ENCODE measurements at places on chromosomes 2 and 18.

DNA sequence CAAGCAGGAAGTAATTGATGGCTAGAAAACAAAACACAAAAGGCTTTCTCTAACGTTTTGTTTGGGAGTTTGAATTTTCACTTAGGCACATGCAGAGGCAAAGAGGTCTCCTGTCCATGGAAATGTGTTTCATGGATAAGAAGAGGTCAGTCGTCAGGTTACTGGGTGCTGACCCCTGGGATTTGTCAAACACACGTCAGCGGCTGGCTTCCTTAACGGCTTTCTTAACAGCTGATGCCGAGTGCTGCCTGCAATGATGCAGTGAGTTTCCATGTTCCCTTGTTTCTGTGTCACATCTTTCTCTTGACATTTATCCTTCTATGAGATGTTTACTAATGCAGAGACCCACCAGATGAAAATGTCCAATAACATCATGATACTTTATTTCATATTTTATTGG, 31.7 kb downstream of the GPR39 start:
- DNase-seq, result no peak

GRCh38 chr2:231707625-231707926, 749 bp upstream of the PTMA start:
- no peak for DNase-seq

DNA sequence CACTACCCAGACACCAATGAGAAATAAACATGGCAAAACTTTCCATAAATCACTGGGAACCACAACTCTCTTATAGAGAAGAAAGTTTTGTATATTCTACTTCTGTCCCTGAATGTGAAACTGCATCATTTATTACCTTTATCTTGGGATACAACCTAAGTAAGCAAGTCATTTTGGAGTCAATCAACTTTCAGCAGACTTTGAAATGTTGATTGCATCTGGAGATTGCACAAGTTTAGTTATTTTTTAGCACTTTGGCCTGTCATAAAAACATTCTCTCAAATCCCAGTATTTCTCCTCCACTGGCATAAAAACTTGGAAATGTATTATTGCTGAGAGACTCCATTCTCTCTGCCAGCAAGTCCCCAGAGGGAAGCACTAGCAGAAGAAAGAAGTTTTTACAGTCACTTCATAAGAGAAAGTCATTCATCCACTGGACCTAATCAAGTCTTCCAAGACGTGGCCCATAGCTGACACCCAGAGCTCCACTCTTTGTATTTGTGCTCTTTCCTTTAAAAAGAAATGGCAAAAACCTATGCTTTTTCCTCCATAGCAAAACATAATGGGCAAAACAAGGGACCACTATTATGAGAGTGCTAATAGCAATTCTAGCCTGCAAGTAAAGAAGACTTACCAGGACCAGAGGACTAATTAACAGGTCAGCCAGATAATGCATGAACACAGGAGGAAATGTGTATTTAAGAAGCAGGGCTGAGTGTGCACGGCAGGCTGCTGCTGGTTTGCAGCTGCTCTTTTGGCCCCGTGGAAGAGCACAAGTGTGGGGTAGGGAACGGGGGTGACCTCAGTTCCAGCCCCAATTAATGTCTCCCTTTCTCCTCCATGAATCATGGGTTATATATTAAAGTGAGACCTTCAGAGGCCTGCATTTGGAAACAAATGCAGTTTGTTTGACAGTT, 171.5 kb downstream of the INO80D start:
- no peak for DNase-seq

- DNase-seq, result no peak
Measured at GRCh38 chr2:120480346-120480902, 134.5 kb downstream of the INHBB start.

DNA sequence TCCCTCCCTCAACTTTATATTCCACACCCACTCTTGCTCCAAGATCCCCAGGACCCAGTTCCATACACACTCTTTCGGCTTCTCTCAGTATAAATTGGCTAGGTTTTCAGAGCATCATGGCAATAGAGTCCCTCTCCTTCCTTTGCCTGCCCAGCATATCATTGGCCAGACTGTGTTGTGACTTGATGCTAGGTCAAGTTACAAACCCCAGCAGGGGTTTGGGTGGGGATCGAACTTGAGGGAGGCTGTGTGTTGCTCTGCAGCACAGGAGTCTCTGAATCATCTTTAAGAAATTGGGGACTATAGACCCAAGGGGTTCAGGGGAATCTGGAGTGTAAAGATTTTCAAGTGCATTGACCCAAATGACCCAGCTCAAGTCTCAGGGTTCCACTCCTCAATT, 477.5 kb upstream of the MEIS1 start:
- DNase-seq, result no peak

GRCh38 chr18:39840856-39841481, 2114.1 kb upstream of the PIK3C3 start:
- DNase-seq, result no peak

- no peak for DNase-seq
Measured at GRCh38 chr2:62413116-62413663, 92.8 kb downstream of the TMEM17 start.
